ENCODE measurements at places on chromosomes 2 and 18. TPM values are rescaled to one million over a fixed set of nuclear protein-coding genes. Genes with fewer than 3 reads are reported as not detected.

Gene FAM117B
- total RNA-seq: 3.7 TPM

Gene MPP4
- not detected for total RNA-seq

Gene CFAP221
- total RNA-seq: not detected

Gene NYAP2
- not detected for total RNA-seq

Gene MOCOS
- 0.40 TPM for total RNA-seq

Gene ACMSD
- not detected for total RNA-seq

Gene NDUFB3
- total RNA-seq: 116 TPM

Gene TNFAIP6
- not detected for total RNA-seq

Gene FBXO15
- total RNA-seq: 0.70 TPM

Gene LINC00305
- not detected for total RNA-seq

Gene STARD6
- total RNA-seq: 0.20 TPM

Gene ANKRD29
- not detected for total RNA-seq

Gene OSR1
- total RNA-seq: not detected

Gene SERPINB7
- total RNA-seq: not detected

DNA sequence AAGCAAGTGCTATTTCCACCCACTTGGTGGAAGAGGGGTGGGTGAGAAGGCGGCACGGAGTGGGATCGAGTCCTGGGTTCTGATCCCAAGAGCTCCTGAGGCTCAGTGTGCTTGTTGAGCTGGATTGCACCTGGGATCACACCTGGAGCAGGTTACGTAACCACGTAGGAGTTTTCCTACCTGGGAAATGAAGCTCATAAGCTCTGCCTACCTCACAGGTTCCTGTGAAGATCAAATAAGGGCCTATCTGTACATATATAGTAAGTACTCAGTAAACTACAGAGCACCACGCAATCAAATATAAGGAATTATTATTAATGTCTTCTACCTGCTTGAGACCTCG, 11.0 kb downstream of the NPC1 start:
- peaks cover 33% of the 10 kb centered on the region for H3K36me3 ChIP-seq
- H3K27me3 ChIP-seq: no peaks in the 10 kb centered on the region
- peaks cover 40% of the 10 kb centered on the region for H3K4me1 ChIP-seq
- peak overlapping the region; percentile 81 for H3K27ac ChIP-seq
- H3K4me3 ChIP-seq: no peak overlapping the region

GRCh38 chr2:128315829-128316776, 2.6 kb downstream of the HS6ST1 start:
- H3K36me3 ChIP-seq: no peaks in the 10 kb centered on the region
- peaks cover 9% of the 10 kb centered on the region for H3K4me1 ChIP-seq
- peak overlapping the region; percentile 52 for H3K4me3 ChIP-seq
- peaks cover 19% of the 10 kb centered on the region for H3K27me3 ChIP-seq
- no peak overlapping the region for H3K27ac ChIP-seq

- no peak for DNase-seq
- H3K4me3 ChIP-seq: no peak overlapping the region
- no peaks in the 10 kb centered on the region for H3K4me1 ChIP-seq
- H3K36me3 ChIP-seq: no peaks in the 10 kb centered on the region
These were observed 1315.4 kb upstream of the NRXN1 start for GRCh38 chr2:52347292-52347691.

DNA sequence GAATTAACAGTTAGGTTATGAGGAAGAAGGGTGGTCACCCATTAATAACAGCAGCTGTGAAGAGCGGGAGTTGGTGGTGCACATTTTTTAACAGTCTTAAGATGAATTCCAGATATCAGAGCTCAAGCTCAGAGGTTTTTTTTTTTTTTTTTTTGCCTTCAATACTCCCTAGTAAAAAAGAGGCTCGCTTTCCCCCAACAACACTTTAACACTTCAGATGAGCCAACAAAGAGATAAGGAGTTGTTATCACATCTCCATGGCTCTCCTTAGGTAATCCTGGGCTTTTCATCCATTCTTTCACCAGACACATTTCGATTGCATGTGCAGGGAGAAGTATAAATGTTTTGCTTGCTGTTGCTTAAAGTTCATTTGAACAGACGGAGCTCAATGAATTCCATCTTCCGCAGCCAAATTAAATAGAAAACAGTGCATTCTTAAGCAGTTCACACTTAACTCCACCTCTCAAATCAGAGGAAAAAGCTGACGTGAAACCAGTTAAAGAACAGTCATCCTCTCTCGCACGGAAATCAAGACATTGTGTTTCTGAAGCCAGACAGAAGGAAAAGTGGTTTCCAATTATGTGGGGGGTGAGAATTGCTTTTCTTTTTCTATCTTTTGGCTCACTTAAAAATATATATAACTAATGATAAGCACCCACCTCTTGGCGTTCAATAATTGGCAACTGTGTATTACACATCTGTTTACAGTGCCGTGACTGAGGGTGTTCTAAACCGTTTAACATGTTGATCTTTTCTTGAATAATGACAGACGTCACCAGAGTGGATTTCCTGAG, 118.2 kb downstream of the ZNF521 start:
- no peaks in the 10 kb centered on the region for H3K36me3 ChIP-seq
- no peak overlapping the region for H3K4me3 ChIP-seq
- no peak overlapping the region for H3K27ac ChIP-seq
- no peak for DNase-seq
- H3K27me3 ChIP-seq: no peaks in the 10 kb centered on the region

DNA sequence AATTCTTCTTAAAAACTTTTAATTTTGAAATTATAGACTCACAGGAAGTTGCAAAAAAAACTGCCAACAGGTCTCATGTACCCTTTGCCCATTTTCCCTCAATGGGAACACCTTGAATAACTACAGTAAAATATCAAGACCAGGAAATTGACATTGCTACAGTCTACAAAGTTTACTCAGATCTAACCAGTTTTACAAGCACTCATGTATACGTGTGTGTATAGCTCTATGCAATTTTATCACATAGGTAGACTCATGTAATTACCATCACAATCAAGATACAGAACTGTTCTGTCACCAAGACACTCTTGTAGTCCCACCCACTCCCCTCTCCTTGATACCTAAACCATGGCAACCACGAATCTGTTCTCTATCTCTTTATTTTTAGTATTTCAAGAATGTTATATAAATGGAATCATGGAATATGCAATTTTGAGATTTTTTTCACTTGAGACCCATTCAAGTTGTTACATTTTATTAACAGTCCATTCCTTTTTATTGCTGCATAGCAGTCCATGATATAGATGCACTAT, 6.6 kb downstream of the HYCC2 start:
- H3K4me3 ChIP-seq: no peak overlapping the region
- peaks cover 22% of the 10 kb centered on the region for H3K36me3 ChIP-seq
- DNase-seq: no peak

GRCh38 chr18:50009773-50010335, 185.1 kb downstream of the MYO5B start:
- H3K4me3 ChIP-seq: no peak overlapping the region
- no peaks in the 10 kb centered on the region for H3K36me3 ChIP-seq
- H3K27ac ChIP-seq: no peak overlapping the region
- peak; percentile 67 for DNase-seq

DNA sequence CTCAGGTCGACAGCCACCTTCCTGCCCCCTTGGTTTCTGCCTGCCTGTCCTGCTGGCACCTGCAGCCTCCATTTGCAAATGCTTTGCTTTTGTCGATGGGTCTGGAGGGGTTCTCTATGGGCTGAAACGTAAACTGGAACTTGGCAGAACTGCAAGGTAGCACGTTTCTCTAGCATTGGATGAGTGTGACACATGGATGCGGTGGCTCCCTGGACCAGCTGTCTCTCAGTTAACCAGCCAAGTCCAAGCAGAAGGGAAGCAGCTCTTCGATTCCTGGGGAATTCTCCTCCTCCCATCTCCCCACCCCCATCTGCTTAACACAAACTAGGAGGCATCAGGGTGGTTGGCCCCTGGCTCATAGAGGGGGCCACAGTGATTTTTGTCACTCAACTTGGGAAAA, 57.3 kb downstream of the ITGB1BP1 start:
- no peaks in the 10 kb centered on the region for H3K4me1 ChIP-seq
- peaks cover 17% of the 10 kb centered on the region for H3K27me3 ChIP-seq
- no peak overlapping the region for H3K4me3 ChIP-seq
- no peak for DNase-seq
- no peak overlapping the region for H3K27ac ChIP-seq

DNA sequence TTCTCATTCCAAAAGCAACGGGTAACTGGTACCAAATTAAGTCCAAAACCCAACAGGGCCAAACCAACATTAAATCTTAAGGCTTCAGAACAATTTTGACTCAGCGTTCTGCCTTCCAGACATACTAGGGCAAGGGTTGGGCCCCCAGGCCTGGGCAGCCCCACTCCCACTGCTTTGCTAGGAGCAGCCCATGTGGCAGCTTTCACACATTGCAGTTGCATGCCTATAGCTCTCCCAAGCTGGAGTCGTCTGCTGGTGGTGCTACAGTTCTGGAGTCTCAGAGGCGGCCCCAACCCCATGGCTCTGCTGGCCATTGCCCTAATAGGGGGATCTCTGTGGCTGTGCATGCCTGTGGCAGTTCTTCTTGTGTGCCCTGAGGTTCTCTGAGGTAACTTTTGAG, 37.6 kb upstream of the CD226 start:
- no peak overlapping the region for H3K27ac ChIP-seq
- no peak overlapping the region for H3K4me3 ChIP-seq
- H3K27me3 ChIP-seq: no peaks in the 10 kb centered on the region
- H3K4me1 ChIP-seq: peaks cover 25% of the 10 kb centered on the region
- DNase-seq: no peak

- no peaks in the 10 kb centered on the region for H3K4me1 ChIP-seq
- H3K27ac ChIP-seq: no peak overlapping the region
- H3K36me3 ChIP-seq: no peaks in the 10 kb centered on the region
- DNase-seq: no peak
- H3K4me3 ChIP-seq: no peak overlapping the region
These were observed 598.6 kb downstream of the SLC4A3 start for GRCh38 chr2:220226076-220226475.

GRCh38 chr18:48563027-48563426, 24.2 kb downstream of the CTIF start:
- H3K27me3 ChIP-seq: peaks cover 3% of the 10 kb centered on the region
- no peaks in the 10 kb centered on the region for H3K36me3 ChIP-seq
- no peak overlapping the region for H3K4me3 ChIP-seq
- H3K4me1 ChIP-seq: peaks cover 4% of the 10 kb centered on the region
- H3K27ac ChIP-seq: no peak overlapping the region

GRCh38 chr2:106020032-106020431, 174.1 kb downstream of the UXS1 start:
- no peaks in the 10 kb centered on the region for H3K36me3 ChIP-seq
- no peak overlapping the region for H3K27ac ChIP-seq
- peaks cover 7% of the 10 kb centered on the region for H3K27me3 ChIP-seq
- H3K4me1 ChIP-seq: peaks cover 7% of the 10 kb centered on the region
- H3K4me3 ChIP-seq: no peak overlapping the region

DNA sequence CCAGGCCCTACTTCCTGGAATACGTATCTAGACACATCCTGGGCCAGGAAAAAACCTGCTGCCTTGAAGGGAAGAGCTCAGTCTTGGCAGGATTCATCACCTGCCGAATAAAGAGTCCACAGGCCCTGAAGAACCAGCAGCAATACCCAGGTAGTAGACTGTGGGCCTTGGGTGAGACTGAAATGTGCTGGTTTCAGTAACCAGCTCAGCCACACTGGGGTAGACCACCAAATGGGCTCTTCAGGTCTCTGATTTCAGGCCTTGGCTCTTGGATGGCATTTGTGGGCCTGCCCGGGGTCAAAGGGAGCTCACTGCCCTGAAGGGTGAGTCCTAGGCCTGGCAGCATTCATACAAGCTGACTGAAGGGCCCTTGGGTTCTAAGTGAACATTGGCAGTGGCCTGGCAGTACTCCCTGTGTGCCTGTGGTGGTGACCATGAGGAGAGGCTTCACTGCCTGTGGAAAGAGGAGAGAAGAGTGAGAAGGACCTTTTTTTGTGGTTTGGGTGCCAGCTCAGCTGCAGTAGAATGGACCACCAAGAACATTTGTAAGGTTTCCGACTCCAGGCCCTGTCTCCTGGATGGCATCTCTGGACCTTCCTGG, 175.1 kb downstream of the ANKRD30B start:
- H3K27ac ChIP-seq: no peak overlapping the region
- H3K36me3 ChIP-seq: no peaks in the 10 kb centered on the region
- H3K27me3 ChIP-seq: no peaks in the 10 kb centered on the region
- H3K4me3 ChIP-seq: no peak overlapping the region
- no peaks in the 10 kb centered on the region for H3K4me1 ChIP-seq

- H3K27ac ChIP-seq: no peak overlapping the region
- H3K36me3 ChIP-seq: peaks cover 85% of the 10 kb centered on the region
- no peak for DNase-seq
- H3K27me3 ChIP-seq: no peaks in the 10 kb centered on the region
- H3K4me1 ChIP-seq: no peaks in the 10 kb centered on the region
- H3K4me3 ChIP-seq: no peak overlapping the region
These were observed 50.9 kb downstream of the KDM3A start for GRCh38 chr2:86492048-86492453.

- H3K27me3 ChIP-seq: no peaks in the 10 kb centered on the region
- H3K27ac ChIP-seq: no peak overlapping the region
- no peaks in the 10 kb centered on the region for H3K4me1 ChIP-seq
- no peak for DNase-seq
These were observed 39.5 kb downstream of the ZC3H6 start for GRCh38 chr2:112314856-112315255.

DNA sequence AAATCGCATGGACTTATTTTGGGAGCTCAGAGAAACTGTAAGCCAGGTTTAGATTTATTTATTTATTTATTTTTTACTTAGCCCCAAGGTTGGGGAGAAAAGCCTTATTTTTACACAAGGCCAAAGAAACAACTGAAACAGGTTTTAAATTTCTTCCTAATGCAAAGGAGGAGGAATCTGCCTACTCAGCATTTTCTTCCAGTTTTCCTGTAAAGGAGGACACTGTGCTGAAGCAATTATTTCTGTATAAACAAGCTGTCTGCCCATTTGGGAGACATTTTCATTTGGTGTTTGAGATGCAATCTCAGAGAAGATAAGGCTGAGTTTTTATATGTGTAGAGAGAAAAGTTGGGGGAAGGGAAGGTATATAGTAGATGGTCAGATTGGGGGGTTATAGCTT, 125.0 kb downstream of the ETAA1 start:
- H3K27me3 ChIP-seq: no peaks in the 10 kb centered on the region
- DNase-seq: no peak

DNA sequence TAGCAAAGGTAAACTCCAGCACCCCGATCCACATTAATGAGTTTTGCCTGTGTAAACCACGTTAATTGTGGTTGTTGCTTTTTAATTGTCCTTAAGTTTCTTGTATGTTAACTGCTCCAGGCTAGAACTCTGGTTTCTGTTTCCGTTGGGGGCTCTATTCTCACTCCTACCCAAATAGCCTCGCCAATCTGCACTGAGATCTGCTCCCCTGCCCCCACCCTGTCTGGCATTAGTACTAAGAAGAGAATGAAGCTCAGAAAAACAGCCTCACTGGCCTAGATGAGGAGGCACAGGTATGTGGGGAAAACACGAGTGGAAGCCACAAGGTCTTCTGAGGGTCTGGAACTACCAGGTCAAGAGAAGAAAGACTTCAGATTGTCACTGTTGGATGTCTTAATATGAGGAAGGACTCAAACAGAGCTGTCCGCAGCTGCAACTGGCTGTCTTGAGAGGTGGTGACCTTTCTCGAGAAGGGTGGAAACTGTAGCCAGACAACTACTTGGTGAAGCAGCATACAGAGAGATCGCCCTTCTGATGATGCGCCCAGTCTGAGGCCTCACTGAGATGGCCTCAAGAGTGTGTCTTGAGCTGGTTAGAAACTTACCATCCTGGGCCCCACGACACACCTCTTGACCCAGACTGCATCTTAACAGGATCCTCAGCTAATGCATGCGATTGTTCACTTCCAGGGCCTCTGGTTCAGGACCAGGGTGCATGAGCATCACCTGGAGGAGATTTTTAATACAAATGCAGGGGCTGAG, 73.1 kb downstream of the TGOLN2 start:
- H3K4me3 ChIP-seq: no peak overlapping the region
- no peaks in the 10 kb centered on the region for H3K4me1 ChIP-seq
- no peaks in the 10 kb centered on the region for H3K27me3 ChIP-seq
